ENCODE measurements at places on chromosomes 5 and 9.

GRCh38 chr9:83649515-83649914 is 26.6 kb downstream of the IDNK start:
- no peak for DNase-seq

DNA sequence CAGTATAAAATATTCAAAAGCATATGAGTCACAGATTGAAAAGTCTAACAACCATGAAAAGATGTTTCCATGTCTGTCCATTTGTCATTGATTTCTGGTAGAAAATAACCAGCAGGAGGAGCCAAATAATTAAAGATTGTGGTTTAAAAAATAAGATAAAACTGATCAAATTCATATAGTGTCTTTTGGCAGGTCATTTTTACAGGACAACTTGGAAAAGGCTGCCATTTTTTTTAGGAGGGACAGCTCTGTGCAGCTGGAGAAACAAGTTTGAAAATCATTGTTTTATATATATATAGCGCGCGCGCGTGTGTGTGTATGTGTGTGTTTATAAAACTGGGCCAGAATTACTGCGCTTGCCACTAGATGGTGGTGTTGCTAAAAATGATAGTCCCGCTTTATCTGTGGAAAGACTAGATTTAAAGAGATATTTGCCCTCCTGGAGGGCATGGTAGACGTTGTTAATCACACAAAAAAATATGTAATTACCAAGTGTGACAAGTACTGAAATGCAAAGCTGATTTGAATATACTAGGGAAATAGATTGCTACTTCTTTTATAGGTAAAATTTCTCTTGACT is 1.3 kb upstream of the TRMO start:
- peak; percentile 87 for DNase-seq

DNA sequence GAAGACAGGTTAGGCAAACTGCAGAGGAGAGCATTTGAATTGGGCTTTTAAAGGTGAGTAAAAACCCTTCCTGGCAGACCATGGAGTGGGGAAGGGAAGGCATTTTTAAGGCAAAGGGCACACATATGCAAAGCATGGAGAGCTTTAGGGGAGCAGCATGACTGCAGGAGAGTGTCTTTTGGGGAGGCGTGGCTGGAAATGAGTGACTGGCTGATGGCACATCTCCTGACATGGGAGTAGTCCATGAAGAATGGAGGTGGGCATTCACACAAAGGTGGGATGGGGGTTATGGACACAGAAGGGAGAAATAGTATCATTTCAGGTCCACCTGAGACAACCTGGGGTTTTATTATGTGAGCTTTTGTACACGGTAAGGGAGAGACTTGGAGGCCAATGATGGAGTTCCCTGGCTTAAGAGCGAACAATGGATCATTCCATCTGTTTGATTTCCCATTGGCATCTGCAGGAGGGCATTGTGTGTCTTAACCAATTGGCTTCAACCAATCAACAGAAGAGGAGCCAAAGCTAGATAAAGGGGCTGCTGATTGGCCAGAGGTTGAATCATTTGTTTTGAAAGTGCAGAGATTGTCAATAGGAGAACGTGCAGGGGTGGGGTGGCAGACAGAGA is 2.1 kb downstream of the NSG2 start:
- no peak for DNase-seq

DNA sequence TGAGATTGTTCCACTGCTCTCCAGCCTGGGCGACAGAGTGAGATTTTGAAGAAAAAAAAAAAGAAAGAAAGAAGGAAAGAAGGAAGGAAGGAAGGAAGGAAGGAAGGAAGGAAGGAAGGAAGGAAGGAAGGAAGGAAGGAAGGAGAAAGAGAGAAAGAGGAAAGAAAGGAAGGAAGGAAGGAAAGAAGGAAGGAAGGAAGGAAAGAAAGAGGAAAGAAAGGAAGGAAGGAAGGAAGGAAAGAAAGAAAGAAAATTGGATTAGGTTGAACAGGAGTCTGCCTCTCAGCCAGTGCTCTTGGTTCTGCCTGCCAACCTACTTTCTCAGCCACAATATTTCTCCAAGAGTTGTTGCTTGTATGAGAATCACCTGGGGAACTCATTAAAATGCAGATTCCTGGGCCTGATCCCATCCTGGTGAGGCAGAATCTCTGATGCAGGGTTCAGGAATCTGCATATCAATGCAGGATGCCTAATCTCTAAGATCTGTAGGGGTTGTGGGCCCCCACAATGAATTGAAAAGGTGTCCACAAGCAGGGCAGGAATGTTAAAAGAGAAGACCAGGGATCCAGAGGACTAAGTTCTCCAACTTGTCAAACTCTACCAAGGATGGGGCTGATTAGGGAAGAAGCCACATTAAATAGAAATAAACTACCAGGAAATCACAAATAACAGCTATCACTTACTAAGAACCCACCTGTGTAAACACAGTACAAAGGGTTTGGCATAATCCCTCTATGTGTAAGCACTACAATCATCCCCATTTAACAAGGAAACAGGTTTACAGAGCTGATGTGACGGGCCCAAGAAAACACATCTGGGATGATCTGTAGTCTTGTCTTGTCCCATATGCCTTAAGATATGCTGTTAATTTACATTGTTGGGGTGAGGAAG is 23.4 kb upstream of the GALNT10 start:
- DNase-seq: no peak

DNA sequence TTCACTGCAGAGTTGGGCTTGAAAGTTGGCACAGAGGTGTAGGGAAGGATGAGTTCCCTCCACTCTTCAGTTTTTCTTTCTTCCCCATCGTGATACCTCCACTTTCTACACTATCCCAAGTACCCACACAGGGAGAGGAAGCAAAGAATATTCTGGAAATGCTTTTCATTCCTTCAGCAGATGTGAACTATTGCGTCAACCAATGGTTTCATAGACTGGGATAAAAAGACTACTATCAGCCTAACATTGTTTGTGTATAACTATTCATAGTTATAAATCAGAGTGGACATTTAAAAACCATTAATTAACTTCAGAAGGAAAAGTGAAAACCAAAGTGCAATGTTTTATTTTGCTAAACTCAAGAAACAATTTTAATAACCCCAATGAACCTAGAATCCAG is 63.6 kb upstream of the MAMDC2 start:
- no peak for DNase-seq

DNA sequence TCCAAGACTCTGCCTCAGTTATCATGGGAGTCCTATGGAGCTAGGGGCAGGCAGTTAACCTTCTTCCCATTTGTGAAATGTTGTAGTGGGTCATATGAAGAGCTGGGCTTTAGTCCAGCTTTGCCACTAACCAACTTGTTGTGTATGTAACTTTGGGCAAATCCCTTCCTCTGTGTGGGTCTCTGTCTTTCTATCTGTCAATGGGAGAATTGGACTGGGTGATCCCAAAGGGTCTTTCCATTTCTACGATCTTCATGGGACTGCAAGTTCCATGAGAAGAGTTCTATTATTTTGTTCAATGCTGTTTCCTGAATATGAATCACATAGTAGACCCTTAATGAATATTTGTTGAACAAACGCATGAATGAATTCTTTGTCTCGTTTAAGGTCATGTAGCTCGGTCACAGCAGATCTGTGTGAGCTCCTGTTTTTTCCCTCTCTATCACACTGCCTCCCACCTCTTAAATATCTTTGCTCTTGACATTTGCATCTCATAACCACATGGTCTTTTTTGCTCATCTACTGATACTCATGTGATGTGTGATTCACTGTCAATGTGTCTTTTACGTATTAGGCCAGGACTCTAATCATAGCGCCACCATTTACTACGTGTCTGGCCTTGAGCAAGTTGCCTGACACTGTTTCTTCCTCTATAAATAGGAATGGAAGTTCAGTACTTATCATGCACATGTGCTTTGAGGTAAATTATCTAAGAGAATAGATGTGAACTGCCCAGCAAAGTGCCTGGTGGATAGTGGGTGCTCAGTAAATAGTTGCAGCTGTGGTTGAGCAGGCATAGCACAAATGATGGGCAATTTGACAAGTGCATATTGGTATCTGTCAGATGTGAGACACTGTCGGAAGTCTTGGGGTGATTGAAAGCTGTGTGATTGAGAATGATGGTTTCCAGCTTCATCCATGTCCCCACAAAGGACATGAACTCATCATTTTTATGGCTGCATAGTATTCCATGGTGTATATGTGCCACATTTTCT is 37.4 kb downstream of the PTTG1 start:
- no peak for DNase-seq

GRCh38 chr5:40312205-40312604 is 367.5 kb upstream of the PTGER4 start:
- DNase-seq: no peak

- no peak for DNase-seq
Observed at GRCh38 chr5:52544738-52545137, 243.0 kb upstream of the ITGA1 start.

DNA sequence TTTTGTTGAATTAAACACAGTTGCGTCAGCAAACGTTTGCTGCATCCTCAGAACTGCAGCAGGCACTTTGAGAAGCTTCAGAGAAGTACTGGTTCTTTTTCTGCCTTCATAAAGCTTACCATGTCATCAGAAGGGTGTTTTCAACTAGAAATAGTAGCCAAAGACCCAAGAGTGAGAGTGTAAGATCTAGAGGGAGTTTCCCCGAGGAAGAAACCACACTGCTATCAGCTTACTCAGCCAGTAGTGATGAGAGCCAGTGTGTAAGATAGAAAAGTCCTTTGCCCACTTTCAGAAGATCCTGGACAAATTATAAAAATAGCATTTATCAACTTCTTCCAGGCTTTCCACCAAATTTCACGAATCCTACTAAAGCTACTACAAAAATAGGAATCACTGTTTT is 154.5 kb downstream of the PAPPA start:
- DNase-seq: no peak

DNA sequence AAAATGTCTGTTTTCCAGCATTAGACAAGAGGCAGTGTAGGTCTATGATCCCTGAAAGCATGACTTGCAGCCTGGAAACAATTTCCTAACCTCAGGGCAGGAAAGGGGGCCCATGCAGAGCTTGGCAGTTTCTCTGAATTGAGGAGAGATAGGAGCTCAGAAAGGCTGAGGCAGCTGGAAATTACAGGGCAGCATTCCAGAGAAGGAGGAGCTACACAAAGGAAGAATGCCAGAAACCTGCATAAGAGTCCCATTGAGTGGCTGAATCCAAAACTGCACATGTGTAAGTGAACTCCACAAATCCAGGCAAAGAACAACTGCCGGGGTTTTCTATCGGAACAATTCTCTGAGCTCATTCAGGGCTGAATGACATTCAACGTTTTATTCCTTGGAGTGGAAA is 346.8 kb downstream of the PIK3R1 start:
- no peak for DNase-seq

DNA sequence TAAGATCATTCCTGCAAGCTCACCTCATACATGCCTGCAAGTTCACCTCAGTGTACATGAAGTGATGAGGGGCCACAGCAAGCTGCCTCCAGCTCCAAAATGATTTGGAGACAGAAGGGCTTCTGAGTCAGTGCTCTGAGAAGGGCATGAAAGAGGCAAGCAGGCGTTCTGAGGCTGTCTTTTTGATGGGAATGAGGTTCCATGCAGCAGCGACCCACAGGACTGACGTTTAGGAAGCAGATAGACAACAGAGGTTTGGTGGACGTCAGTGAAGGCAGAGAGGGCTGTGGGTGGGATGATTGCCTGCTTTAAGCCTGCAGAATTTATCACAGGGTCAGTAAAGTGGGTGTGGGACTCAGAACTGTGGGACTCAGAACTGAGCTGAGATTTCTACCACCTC is 8.9 kb upstream of the SMIM32 start:
- peak; percentile 12 for DNase-seq

All from activated effector memory CD4-positive, alpha-beta T cell treated with anti-CD3 and anti-CD28 coated beads, Interleukin-2, amount 50 U/mL, for 16 hours (primary cell).